ENCODE measurements at places on chromosomes 7 and 10.

- no peak for DNase-seq
Observed at GRCh38 chr10:120987359-120987758, 136.2 kb downstream of the WDR11 start.

DNA sequence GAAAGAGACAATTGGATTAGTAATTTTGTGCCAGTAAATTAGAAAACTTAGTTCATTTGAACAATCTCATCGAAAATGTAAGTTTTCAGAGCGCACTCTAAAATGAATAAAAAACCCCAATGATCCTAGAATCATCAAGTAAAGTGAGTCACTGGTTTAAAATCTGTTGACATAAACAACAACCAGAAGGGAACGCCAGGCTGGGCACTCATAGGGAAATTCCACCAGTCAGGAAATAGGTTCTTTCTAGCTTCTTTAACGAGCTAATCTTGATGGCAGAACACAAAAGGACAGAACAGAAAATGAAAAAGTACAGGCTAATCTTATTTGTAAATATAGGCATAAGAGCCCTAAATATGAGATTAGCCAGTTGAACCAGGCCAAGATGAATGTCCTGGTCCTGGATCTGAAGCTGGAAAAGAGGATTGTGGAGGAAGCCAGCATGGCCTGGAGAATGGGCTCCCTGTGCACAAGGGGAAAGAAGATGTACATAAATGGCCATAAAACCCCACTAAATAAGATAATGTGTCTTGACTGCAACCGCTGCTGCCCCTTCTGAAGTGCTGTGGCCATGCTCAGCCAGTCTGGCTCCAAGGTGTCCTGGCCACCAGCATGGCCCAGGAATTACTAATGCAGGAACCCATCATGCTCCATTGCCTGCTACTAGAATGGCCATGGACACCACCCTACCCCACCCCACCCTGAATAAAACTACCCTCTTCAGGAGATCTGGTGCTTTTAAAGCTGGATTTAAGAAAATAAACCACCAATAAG is 114.0 kb downstream of the WDFY4 start:
- DNase-seq = no peak

DNA sequence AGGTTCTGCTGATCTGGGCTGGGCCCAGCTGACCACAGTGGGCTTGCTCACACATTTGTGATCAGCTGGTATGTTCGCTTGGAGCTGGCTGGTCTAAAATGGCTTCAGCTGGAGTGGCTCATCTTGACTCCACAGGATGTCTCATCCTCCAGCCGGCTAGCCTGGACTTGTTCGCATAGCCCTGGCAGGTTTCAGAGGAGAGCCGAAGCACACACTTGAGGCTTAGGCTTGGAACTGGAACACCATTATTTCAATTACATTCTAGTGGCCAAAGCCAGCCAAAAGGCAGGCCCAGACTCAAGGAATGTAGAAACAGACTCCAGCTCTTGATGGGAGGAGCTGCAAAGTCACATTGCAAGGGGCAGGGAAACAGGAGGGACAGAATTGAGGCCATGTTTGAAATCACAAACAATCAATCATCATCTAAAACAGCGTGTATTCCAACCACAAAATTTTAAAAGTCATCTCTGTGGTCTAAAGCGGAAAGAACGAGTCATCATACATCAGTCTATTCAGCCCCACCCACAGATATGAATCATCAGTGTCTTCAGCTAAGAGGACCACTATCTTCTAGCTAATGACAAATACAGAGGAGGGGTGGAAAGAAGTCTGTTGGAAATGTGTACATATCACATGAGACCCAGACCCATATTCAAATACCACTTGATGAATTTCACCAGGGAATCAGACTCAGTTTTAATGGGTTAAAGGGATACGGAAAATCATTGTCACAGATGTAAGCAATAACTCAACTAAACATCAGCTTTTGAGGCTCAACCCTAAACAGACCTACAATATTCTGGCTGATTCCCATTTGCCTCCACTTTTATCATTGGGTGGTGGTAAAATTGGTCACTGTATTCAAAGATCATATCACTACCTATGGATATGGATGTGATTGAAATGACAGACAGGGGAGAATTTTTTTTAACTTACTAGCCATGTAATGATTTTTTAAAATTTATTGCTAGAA is 139.0 kb upstream of the MKLN1 start:
- no peak for DNase-seq

GRCh38 chr7:50203521-50203920 is 101.0 kb upstream of the IKZF1 start:
- no peak for DNase-seq

GRCh38 chr7:151940048-151940811 is 16.0 kb upstream of the GALNTL5 start:
- DNase-seq = no peak

GRCh38 chr10:1315178-1315577 is 259.0 kb downstream of the WDR37 start:
- no peak for DNase-seq

Measured in omental fat pad (tissue), 4 donors.